ENCODE measurements at places on chromosomes 12 and 14.

DNA sequence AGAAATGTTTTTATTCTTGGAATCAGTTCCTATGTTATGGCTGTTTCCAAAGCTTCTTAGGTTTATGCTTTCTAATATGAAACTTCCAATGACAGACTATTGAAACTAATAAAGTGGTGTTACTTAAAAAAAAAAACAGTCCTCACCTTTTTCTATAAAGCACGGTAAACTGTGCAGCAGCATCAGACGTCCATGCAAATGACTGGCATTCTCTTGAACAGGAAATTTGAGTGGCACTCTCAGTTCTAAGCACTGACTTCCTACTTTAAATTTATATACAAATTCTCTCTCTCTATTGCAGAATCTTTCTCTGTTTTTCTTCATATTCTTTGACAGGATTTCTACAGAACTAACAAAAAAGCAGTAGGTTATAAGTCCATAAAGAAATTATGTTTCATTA, 2.8 kb upstream of the RAD51AP1 start:
- DNase-seq: no peak

DNA sequence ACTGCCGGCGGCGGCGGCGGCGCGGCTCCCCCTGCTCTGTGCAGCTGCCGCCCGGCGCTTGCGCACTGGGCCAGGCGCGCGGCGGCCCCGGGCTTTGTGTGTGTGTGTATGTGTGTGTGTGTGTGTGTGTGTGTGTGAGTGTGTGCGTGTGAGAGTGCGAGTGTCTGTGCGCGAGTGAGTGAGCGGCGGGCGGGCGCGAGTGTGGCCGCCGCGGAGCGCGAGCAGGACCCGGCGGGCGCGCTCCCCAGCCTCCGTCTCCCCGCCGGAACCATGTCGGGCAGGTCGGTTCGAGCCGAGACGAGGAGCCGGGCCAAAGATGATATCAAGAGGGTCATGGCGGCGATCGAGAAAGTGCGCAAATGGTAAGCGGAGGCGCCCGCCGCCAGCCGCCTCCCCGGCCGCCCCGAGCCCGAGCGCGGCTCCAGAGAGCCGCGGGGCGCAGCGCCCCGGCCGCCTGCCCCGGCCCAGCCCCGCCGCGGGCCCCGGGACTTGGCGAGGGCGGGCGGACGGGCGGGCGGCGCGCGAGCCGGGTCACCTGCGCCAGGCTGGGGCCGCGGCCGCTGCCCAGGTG, at the start of gene BCL7A:
TSS of gene BCL7A (plus strand) at position 63 of the 571 bp plus-strand sequence. CDS start at position 271, 208 bp downstream.
- peak; percentile 47 for DNase-seq

DNA sequence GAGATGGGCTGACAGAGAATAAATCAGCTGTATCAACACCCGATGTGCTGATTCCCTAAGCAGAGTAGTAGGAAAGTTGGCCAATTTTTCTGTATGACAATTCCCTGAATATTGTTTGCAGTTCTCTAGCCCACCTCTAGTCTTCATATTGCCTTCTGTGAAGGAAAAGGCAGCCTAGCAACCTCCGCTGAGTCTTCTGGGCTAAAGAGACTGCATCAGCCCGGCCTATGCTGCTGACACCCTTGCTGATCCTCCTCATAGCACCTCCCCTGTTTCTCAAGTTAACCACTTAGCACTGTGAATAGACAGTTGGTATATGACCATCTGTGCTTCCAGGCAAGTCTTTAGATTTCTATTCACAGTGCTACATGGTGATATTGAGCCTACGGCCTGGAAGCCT, 161.1 kb upstream of the EGLN3 start:
- DNase-seq: no peak

- DNase-seq: no peak
These were observed 2.3 kb downstream of the MEG3 start for GRCh38 chr14:100828031-100828769.

GRCh38 chr14:74142523-74142922, 57.8 kb downstream of the LIN52 start:
- DNase-seq: no peak

DNA sequence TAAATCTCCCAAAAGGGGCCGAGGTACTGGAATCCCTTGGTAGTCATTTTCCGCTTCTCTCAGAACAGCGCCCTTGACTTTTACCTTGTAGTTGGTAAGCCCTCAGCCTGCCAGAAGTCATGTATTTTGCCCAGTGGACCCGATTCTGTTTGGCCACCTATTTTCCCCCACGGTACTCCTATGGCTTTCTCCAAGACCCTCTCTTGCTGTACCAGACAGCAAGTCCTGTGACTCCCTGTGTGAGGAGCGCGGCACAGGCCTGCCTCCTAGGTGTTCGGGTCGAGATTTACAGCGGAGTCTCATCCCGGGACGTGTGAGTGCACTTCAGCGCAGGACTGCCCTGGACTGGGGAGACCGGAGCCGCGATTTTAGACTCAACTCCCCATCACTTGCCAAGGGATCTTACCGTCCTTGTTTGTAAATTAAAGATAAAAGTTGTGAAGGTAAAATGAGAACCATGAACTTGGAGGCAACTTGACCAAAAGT, 1.1 kb upstream of the MBD6 start:
- DNase-seq: peak; percentile 70

DNA sequence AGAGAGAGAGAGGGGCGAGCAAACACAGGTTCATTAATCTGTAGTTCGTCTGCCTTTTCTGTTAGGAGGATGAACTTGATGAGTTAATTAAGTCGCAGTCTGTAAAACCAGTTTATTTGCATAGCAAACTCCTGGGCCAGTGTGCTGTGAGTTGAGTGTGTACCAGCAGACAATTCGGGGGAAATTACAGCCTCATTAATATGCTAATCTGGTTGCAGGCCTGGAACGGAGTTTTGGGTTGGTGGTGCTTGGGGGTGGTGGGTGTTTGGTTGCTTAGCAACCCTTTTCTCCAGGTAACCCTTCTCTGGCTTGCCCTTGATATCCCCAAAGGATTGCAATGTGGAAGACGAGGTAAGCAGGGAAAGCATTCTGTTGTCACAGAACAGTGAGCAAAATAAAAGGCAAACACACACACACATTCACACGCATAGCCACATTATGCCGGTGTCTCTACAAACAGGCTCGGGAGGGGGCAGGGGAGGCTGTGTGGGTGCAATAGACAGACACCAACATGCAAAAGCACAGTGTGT, 29.2 kb upstream of the LHX5 start:
- DNase-seq: no peak

GRCh38 chr12:57454566-57455373, at the start of gene INHBE:
INHBE (plus strand) TSS chr12:57455307; CDS start chr12:57455537, 230 bp downstream.
- DNase-seq: no peak

DNA sequence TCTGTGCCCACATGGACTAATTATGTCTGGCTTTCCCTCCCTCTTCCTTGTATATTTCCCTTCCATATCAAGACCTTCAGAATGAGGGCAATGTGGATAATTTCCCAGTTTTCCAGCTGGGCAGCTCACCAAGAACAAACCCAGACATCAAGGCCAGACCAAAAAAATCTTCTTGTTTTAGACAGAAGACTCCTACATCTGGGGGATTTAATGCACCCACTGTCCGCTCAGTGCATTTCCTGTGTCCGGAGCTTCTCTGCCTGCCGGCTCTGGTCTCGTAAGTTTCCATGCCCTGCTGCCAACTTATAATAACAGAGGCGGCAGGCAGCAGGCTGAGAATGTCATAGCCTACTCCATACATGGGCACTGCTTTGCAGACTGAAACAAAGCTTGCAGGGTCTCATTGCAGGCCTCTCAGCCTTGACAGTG, 207.2 kb upstream of the BCL2L14 start:
- DNase-seq: no peak

DNA sequence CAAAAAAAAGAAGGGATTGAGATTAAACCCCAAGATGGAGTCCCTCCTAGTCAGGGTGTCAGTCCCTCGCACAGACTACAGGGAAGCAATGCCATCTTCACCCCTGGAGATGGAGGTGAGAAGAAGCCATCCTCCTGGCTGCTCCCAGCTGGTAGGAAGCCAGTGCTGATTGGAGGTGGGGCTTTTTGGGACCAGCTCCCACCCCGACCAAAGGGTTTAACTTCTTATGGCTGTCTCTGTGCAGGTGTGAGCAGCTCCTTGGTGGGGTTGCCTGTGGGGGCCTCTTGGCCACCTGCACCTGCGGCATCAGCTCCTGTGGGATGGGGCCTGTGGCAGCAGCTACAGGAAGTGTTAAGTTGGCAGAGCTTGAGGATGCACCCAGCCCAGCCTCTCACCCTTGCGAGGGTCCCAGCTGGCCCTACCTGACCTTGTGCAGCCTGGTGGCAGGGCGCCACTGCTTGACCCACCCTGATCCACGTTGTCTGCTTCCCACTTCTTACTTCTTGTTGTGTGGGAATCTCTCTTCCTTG, 3.8 kb upstream of the KRT86 start:
- DNase-seq: no peak

- no peak for DNase-seq
These were observed 273.6 kb upstream of the BTG1 start for GRCh38 chr12:92419201-92419600.

GRCh38 chr14:63200767-63201166, 3.5 kb upstream of the RHOJ start:
- no peak for DNase-seq

GRCh38 chr14:24700511-24700910, 66.5 kb upstream of the GZMB start:
- DNase-seq: no peak

DNA sequence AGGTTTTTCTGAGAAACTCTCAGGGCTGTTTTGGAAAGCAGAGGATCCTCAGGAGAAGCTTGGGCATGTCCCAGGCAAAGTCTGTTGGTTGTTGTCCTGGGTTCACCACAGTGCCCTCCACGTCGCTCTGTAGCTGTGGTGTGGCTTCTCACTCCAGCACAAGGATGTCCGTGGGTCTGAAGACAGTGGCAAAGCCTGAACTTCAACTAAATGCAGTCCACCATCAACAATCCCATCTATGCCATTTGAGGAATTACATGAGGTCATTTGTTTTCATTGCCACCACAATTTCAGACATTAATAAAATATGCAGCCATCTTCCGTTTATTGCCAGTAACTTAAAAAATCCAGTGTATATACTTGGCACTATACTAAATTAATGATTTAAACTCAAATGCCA, 272.1 kb downstream of the LRIG3 start:
- DNase-seq: no peak
